ENCODE measurements at places on chromosomes 7 and 10.

GRCh38 chr10:93745408-93746065 lies 12.2 kb upstream of the LGI1 start:
- DNase-seq, result peak; percentile 37

- DNase-seq, result peak; percentile 85
Measured at GRCh38 chr7:94295850-94296249, 98.8 kb upstream of the COL1A2 start.

- DNase-seq, result peak; percentile 91
Measured at GRCh38 chr7:104923010-104923421, 91.0 kb upstream of the KMT2E start.

DNA sequence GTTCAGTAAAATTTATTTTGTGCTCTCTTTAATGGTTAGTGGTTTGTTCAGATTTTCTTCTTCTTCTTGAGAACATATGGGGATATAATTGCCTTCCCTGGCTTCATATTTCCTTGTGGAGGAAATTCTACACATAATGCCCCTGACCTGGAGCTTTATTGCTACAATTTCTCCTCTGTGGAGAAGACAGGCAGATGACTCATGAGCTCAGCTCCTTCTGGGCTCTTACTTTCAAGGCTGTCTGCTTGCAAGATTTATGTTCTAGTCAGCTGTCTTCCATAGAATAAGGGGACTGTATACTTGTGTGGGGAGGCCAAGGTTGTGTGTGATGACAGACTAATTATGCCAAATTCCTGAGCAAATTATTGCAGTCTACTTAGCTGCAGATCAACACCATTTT lies 1.6 kb downstream of the LRRD1 start:
- DNase-seq, result peak; percentile 75

DNA sequence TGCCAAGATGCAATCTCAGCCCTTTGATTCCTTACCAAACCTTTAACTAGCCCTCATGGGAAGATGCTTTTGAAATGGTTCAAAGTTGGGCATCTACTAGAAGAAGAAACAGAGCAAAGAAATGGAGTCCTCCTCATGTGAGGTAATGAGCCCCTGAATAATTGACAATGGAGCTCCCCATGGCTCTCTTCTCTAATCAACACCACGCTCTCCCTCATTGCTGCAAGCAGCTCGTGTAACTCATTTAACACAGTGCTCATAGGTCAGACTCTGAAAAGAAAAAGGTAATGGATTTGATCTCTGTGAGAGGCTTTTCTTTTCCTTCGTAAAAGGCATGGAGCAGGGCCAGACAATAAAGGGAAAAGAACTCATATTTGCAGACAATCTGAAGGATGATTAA lies 312.8 kb downstream of the PHTF2 start:
- DNase-seq, result no peak
